ENCODE measurements at places on chromosomes 11 and 22. TPM values are rescaled to one million over a fixed set of nuclear protein-coding genes. Genes with fewer than 3 reads are reported as not detected.
A peak's percentile ranks its signal among the peaks of the same experiment; 100 is the strongest.

SIRT3 gene
- total RNA-seq, result 13.7 TPM

KRTAP5-11 gene
- not detected for total RNA-seq

ALDH3B1 gene
- total RNA-seq, result 5.4 TPM

TYR gene
- total RNA-seq, result not detected

ARHGAP20 gene
- total RNA-seq, result 7.6 TPM

FXYD6 gene
- 103 TPM for total RNA-seq

ST14 gene
- total RNA-seq, result 0.35 TPM

ARL14EP gene
- 26.9 TPM for total RNA-seq

OR8K1 gene
- not detected for total RNA-seq

ACRV1 gene
- not detected for total RNA-seq

SHANK2 gene
- 1.1 TPM for total RNA-seq

SLC29A2 gene
- total RNA-seq, result 10.1 TPM

NTM gene
- 8.5 TPM for total RNA-seq

IFITM10 gene
- 0.27 TPM for total RNA-seq

CNIH2 gene
- 1.0 TPM for total RNA-seq

MYO18B gene
- total RNA-seq, result 80.6 TPM

MIAT gene
- 0.22 TPM for total RNA-seq

OR52R1 gene
- not detected for total RNA-seq

GTF2H1 gene
- 39.9 TPM for total RNA-seq

GRCh38 chr11:107140983-107141382 is 122.7 kb upstream of the GUCY1A2 start:
- no peaks in the 10 kb centered on the region for H3K36me3 ChIP-seq
- no peaks in the 10 kb centered on the region for H3K27me3 ChIP-seq
- no peak overlapping the region for H3K27ac ChIP-seq
- peak; percentile 36 for DNase-seq
- H3K4me3 ChIP-seq, result no peak overlapping the region
- H3K4me1 ChIP-seq, result peaks cover 2% of the 10 kb centered on the region

DNA sequence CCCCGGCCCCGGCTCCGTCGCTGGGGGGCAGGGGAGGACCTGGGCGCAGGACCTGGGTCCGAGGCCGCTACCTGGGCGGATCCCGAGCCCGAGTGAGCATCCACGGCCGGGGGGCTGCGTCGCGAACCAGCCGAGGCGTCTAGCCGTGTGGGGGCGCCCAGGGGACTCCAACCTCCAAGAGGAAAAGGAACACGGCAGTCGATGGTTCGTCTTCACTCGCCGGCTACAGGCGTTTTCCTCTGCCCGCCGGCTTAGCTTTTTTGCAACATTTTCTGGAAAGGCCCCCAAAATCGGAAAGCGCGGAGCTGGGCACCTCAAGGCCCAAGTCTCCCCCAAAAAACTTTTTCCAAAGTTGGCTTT is 666 bp downstream of the PDGFB start:
- peak overlapping the region; percentile 49 for H3K27ac ChIP-seq
- H3K4me3 ChIP-seq, result peak overlapping the region; percentile 54
- H3K36me3 ChIP-seq, result no peaks in the 10 kb centered on the region
- H3K4me1 ChIP-seq, result peaks cover 58% of the 10 kb centered on the region
- peaks cover 36% of the 10 kb centered on the region for H3K27me3 ChIP-seq
- DNase-seq, result peak; percentile 38

- H3K27ac ChIP-seq, result no peak overlapping the region
- H3K4me3 ChIP-seq, result no peak overlapping the region
- no peak for DNase-seq
- H3K4me1 ChIP-seq, result no peaks in the 10 kb centered on the region
- no peaks in the 10 kb centered on the region for H3K36me3 ChIP-seq
Observed at GRCh38 chr11:82874646-82875523, 25.3 kb downstream of the PRCP start.

DNA sequence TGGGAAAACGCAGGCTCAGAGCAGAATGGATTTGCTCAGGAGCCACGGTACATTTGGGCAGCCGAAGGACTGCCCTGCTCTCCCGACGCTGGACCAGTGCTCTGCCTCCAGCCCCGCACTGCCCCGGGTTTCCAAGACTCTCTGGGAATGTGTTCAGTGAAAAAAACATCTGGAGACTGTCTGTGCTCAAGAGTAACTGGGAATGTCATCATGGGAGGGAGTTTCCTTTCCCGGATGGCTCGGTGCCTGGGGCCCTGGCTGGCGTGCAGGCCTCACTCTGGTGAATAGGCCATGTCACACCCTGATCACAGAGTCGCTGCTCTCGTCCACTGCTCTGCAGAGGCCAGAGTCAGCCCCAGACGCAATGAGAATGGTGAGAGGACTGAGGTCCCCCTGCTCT is 9.8 kb upstream of the APOL6 start:
- H3K4me1 ChIP-seq, result peaks cover 26% of the 10 kb centered on the region
- no peak overlapping the region for H3K4me3 ChIP-seq
- peak; percentile 95 for DNase-seq
- H3K36me3 ChIP-seq, result no peaks in the 10 kb centered on the region
- no peaks in the 10 kb centered on the region for H3K27me3 ChIP-seq

- H3K4me3 ChIP-seq, result no peak overlapping the region
- H3K4me1 ChIP-seq, result peaks cover 33% of the 10 kb centered on the region
- peaks cover 3% of the 10 kb centered on the region for H3K27me3 ChIP-seq
- H3K27ac ChIP-seq, result peak overlapping the region; percentile 17
- no peaks in the 10 kb centered on the region for H3K36me3 ChIP-seq
- peak; percentile 82 for DNase-seq
Observed at GRCh38 chr11:12288212-12288930, 89.0 kb upstream of the PARVA start.

DNA sequence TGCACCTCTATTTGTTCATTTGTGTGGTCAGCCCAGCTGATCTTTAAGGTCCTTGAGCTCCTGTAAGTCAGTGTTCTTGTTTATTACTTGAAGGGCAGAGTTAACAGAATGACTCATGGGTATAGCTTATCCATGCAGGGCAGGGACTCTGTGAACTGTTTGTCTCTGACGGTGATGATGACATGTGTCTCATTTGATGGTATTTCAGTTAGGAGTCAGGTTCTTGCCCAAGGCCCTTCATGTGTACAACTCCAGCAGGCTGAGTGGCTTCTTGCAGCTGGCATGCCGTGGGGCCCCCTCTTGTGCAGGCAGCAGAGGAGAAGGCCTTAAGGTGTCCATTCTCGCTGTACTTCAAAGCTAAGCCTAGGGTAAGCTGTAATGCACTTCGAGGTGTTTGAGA is 165.1 kb downstream of the DBX1 start:
- no peak overlapping the region for H3K4me3 ChIP-seq
- H3K27ac ChIP-seq, result no peak overlapping the region
- no peaks in the 10 kb centered on the region for H3K4me1 ChIP-seq
- no peaks in the 10 kb centered on the region for H3K27me3 ChIP-seq
- no peaks in the 10 kb centered on the region for H3K36me3 ChIP-seq
- no peak for DNase-seq

GRCh38 chr11:85295694-85296271 is 331.4 kb downstream of the DLG2 start:
- no peaks in the 10 kb centered on the region for H3K36me3 ChIP-seq
- no peaks in the 10 kb centered on the region for H3K27me3 ChIP-seq
- no peaks in the 10 kb centered on the region for H3K4me1 ChIP-seq
- H3K27ac ChIP-seq, result peak overlapping the region; percentile 37

GRCh38 chr22:26199665-26200064 is 30.4 kb downstream of the SEZ6L start:
- H3K4me1 ChIP-seq, result no peaks in the 10 kb centered on the region
- no peak overlapping the region for H3K4me3 ChIP-seq
- H3K27me3 ChIP-seq, result peaks cover 5% of the 10 kb centered on the region
- no peak overlapping the region for H3K27ac ChIP-seq

GRCh38 chr22:48677168-48677520 is 1150.5 kb downstream of the BRD1 start:
- H3K27ac ChIP-seq, result no peak overlapping the region
- H3K27me3 ChIP-seq, result no peaks in the 10 kb centered on the region
- DNase-seq, result no peak
- H3K4me1 ChIP-seq, result no peaks in the 10 kb centered on the region

DNA sequence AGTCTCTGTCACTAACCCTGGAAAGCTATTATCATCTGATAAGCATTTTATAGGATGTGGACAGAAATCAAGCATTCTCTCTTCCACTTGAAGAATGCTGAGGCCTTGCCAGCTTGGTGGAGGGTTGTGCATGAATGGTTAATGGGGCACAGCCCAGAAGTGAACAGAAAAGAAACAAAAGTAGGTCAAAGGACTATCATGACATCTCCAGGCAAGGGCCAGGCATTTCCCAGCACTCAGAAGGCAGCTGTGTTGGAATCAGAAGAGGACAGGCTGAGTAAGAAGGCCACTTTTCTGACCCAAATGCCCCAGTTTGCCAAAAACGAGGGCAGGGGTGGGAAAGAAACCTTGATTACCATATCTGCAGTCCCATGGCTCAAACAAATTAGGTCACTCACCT is 12.4 kb downstream of the TENM4 start:
- peaks cover 4% of the 10 kb centered on the region for H3K4me1 ChIP-seq
- H3K4me3 ChIP-seq, result no peak overlapping the region
- DNase-seq, result no peak
- no peaks in the 10 kb centered on the region for H3K36me3 ChIP-seq
- H3K27ac ChIP-seq, result no peak overlapping the region

DNA sequence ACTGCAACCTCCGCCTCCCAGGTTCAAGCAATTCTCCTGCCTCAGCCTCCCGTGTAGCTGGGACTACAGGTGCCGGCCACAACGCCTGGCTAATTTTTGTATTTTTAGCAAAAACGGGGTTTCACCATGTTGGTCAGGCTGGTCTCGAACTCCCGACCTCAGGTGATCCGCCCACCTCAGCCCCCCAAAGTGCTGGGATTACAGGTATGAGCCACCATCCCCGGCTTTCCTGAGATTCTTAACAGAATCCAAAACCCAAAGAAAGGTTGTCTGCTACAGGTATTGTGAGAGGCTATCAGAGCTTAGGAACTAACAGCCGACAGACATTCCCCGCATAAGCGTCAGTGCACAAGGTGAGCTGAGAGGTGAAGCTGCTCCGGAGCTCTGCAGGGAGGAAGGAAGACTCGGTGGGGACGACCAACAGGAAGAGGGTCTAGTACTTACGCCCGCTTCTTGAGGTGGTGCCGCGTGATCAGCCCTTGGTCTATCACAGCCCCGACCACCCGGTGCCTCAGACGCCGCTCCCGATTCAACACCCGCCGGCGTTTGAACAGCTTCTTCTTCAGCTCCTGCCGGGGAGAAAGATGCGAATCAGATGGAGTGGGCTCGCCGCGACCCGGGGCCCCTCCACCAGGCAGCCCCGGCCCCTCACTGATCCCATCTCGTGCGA is 470 bp downstream of the C11orf98 start:
- DNase-seq, result no peak
- peak overlapping the region; percentile 97 for H3K27ac ChIP-seq
- H3K4me3 ChIP-seq, result peak overlapping the region; percentile 95
- H3K27me3 ChIP-seq, result no peaks in the 10 kb centered on the region
- H3K4me1 ChIP-seq, result peaks cover 18% of the 10 kb centered on the region

- H3K36me3 ChIP-seq, result no peaks in the 10 kb centered on the region
- peak overlapping the region; percentile 98 for H3K4me3 ChIP-seq
- H3K27me3 ChIP-seq, result no peaks in the 10 kb centered on the region
- peaks cover 45% of the 10 kb centered on the region for H3K4me1 ChIP-seq
- H3K27ac ChIP-seq, result peak overlapping the region; percentile 98
Observed at GRCh38 chr11:94129512-94130297, 1.1 kb downstream of the PANX1 start.

- peak overlapping the region; percentile 84 for H3K4me3 ChIP-seq
- H3K27me3 ChIP-seq, result peaks cover 14% of the 10 kb centered on the region
- H3K4me1 ChIP-seq, result peaks cover 22% of the 10 kb centered on the region
- H3K27ac ChIP-seq, result peak overlapping the region; percentile 94
Observed at GRCh38 chr22:17371448-17371847, 2.2 kb downstream of the CECR2 start.

DNA sequence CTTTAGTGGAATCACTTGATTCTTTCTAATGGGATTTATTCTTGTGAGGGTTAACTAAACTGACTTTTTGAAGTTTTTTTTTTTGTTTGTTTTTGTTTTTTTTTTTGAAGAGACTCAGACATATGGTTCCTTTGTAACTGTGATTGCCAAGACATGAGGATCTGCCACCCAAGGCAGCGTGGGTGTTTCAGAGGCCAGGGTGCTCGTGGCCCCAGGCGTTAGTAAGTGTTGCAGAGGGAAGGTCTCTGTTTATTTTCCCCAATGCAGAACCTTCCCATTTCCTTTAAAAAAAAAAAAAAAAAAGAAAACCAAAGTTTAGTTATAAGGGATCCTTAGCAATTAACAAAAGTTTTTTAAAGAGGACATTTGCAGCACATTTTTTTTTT is 94.8 kb downstream of the CTTN start:
- no peak overlapping the region for H3K4me3 ChIP-seq
- peaks cover 7% of the 10 kb centered on the region for H3K4me1 ChIP-seq
- no peak for DNase-seq
- H3K27me3 ChIP-seq, result peaks cover 6% of the 10 kb centered on the region
- no peak overlapping the region for H3K27ac ChIP-seq

- no peak overlapping the region for H3K4me3 ChIP-seq
- no peak overlapping the region for H3K27ac ChIP-seq
- peaks cover 5% of the 10 kb centered on the region for H3K4me1 ChIP-seq
- no peak for DNase-seq
Observed at GRCh38 chr11:86747801-86748200, 52.5 kb upstream of the PRSS23 start.

GRCh38 chr11:30258679-30259078 is 27.9 kb downstream of the FSHB start:
- H3K4me3 ChIP-seq, result no peak overlapping the region
- no peak overlapping the region for H3K27ac ChIP-seq
- H3K36me3 ChIP-seq, result no peaks in the 10 kb centered on the region
- H3K4me1 ChIP-seq, result no peaks in the 10 kb centered on the region

DNA sequence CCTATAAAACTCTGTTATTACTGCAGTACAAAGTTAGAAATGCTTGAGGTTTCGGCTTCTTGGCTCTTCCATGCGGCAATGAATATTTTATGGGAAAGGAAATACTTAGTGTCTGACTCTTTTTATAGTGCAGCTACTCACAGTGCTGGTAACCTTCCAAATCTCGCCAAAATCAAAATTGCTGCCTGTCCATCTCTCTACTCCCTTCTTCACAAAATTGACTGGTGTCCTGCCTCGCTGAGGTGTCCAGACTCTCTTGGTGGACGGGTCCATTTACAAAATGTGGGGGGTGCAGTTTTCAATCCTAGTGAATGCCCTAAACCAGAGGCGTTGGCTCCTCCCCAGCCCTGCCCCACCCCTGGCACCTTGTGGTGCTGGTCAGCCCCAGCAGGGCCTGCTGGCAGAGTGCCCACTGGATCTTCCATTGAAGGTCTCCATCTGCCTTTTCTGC is 73.5 kb downstream of the ZBTB16 start:
- DNase-seq, result peak; percentile 68
- no peaks in the 10 kb centered on the region for H3K27me3 ChIP-seq
- H3K4me1 ChIP-seq, result peaks cover 7% of the 10 kb centered on the region

DNA sequence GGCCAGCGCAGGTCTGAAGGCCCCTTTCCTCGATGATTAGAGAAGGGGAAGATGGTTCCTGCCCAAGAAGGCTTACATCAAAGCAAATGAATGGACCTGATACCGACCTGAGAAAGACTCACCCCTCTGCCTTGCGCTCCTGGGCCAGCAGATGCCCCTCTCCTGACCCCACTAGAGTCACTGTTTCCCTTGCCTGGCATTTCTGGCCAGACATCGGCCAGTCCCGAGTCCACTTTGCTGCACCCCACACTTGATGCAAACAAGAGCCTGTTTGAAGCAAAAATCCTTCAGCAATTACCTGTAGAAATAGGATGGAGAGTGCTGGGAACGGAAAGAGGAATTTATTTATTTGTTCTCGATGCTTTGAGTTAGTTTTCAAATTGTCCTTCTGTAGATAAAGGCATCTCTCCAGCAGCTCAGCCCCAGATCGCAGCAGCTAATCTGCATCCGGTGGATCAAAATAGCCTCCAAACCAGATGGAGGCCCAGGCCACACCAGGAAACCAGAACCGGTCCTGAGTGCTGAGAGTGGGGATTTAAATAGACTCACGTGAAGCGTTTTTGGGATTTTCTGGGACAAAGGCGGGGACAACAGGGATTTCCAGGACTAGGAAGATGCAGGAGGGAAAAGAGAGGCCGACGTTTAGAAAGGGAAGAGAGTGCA is 148.6 kb downstream of the TRIM29 start:
- no peak overlapping the region for H3K4me3 ChIP-seq
- H3K27me3 ChIP-seq, result peaks cover 12% of the 10 kb centered on the region
- no peak for DNase-seq
